ENCODE measurements at places on chromosomes 1 and 21. TPM values are rescaled to one million over a fixed set of nuclear protein-coding genes. Genes with fewer than 3 reads are reported as not detected.

Gene DDAH1
- total RNA-seq, result 10.4 TPM

Gene DMBX1
- not detected for total RNA-seq

Gene FAM177B
- not detected for total RNA-seq

Gene C1QB
- 126 TPM for total RNA-seq

Gene VWA5B1
- not detected for total RNA-seq

Gene DYNLT4
- 1.4 TPM for total RNA-seq

- no peak overlapping the region for H3K27ac ChIP-seq
- no peak overlapping the region for H3K4me3 ChIP-seq
- no peaks in the 10 kb centered on the region for H3K4me1 ChIP-seq
- no peaks in the 10 kb centered on the region for H3K36me3 ChIP-seq
- ATAC-seq, result no peak
These were observed 19.6 kb downstream of the SCMH1 start for GRCh38 chr1:41222496-41222895.

DNA sequence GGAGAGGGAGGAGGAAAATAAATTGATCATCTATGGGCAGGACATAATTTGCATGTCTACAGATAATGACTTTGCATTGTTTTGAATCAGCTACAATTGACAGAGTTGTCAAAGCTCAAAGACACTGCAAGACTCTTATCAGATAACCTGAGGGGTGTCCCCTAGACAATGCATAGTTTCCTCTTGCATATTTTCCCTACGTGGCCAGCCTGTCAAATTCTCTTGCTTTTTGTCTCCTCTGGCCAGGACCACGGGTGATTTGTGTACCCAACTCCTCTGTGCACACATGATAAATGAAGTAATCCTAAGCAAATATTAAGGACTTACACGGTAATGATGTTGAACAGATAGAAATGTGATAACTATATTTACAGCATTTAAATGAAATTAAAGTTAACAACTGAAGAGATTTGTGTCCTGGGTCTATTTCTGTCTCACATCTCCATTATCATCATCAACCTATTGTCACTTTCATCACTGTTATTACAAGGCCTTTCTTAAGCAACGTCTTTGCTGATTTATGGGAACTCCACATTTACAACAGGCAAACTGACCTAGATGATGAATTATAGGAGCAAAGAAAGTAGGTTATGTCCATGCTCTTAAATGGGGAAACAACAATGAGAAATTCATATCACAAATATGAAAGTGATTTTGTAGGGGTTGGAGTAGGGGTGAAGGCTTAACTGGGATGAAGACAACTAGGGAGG lies 18.8 kb downstream of the BATF3 start:
- H3K36me3 ChIP-seq, result no peaks in the 10 kb centered on the region
- no peaks in the 10 kb centered on the region for H3K4me1 ChIP-seq
- no peak overlapping the region for H3K4me3 ChIP-seq

- peaks cover 56% of the 10 kb centered on the region for H3K4me1 ChIP-seq
- H3K27ac ChIP-seq, result no peak overlapping the region
- ATAC-seq, result no peak
- H3K4me3 ChIP-seq, result no peak overlapping the region
- no peaks in the 10 kb centered on the region for H3K27me3 ChIP-seq
These were observed 87.6 kb upstream of the SELENON start for GRCh38 chr1:25712299-25712970.

DNA sequence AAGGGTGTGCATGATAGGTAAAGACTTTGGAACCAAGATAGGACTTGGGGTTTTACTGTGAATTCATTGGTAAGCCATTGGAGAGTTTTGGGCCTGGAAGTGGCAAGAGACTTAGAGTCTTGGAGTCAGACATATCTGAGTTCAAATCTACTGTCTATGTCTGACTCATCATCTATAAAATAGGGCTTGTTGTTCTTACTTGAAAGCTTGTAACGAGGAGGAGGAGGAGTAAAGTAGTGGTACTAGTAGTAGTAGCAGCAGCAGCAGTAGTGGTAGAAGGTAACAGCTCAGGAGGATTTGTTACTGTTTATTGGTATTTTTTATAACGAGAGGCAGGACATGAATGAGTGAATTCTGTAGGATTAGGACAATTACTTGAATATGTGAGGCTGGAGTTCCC lies 62.7 kb downstream of the CACHD1 start:
- no peaks in the 10 kb centered on the region for H3K4me1 ChIP-seq
- no peaks in the 10 kb centered on the region for H3K27me3 ChIP-seq
- no peak overlapping the region for H3K4me3 ChIP-seq
- ATAC-seq, result no peak
- no peak overlapping the region for H3K27ac ChIP-seq

GRCh38 chr1:32240140-32240951 lies 6.7 kb upstream of the FAM167B start:
- peaks cover 12% of the 10 kb centered on the region for H3K4me1 ChIP-seq
- no peaks in the 10 kb centered on the region for H3K27me3 ChIP-seq
- ATAC-seq, result peak; percentile 90
- no peaks in the 10 kb centered on the region for H3K36me3 ChIP-seq

DNA sequence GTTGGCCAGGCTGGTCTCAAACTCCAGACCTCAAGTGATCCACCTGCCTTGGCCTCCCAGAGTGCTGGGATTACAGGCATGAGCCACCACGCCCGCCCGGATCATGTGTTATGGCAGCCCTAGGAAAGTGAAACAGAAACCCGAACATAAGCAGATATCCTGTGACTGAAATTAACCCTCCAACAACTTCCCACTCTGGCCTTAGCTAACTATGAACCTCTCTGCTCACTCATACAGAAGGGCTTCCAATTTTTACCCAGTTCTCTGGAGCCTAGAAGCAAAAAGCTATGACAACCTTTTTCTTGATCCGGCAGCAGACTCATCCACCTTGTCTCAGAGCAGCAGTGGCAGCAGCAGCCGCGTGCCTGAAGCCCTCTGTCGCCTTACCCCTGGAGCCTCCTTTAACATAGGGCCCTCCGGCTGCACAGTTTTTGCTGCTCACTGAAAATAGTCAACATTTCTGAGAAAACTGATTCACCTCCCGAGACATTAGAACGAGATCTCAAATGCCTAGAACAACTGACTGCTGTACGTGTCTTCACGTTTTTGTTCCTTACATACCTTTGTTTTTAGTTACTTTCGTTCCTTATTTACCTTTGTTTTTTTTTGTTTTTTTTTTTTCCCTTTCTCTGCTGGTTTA lies 9.3 kb downstream of the CBR1 start:
- no peaks in the 10 kb centered on the region for H3K36me3 ChIP-seq
- H3K27ac ChIP-seq, result no peak overlapping the region
- H3K4me1 ChIP-seq, result no peaks in the 10 kb centered on the region
- no peak overlapping the region for H3K4me3 ChIP-seq

- no peak for ATAC-seq
- H3K27ac ChIP-seq, result peak overlapping the region; percentile 27
- no peak overlapping the region for H3K4me3 ChIP-seq
- H3K4me1 ChIP-seq, result peaks cover 10% of the 10 kb centered on the region
- H3K27me3 ChIP-seq, result no peaks in the 10 kb centered on the region
These were observed 20.0 kb upstream of the MFN2 start for GRCh38 chr1:11960276-11960675.

DNA sequence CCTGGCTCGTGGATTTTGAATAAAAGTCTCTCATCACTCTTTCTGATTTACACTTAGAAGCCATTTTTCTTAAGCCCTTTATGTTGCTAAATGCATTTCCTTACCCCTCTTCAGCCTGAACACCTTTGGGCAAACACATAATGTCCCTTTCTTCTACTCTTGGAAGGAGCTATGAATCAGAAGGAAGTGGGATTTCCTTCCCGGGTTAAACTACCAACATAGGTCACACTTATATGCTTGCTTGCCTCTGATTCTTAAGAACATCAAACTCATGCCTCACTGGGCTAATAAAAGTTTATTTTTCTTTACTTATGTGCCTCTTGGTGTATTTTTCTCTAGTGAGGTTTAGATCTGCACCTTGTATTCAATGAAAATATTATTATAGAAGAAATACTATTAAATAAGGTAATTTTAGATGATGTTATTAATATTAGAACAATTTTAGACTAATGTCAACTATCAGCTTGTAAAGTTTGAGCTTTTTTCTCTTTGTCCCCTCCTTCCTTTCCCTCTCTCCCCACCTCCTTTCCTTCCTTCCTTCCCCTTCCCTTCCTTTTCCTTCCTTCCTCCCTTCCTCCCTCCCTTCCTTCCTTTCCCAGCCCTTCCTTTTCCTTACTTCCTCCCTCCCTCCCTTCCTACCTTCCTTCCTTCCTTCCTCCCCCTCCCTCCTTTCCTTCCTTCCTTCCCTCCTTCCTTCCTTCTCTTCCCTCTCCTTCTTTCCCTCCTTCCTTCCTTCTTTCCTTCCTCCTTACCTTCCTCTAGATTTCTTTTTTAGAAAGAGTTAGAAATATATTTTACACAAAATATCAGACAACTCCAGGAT lies 66.5 kb upstream of the KCNJ6 start:
- ATAC-seq, result no peak
- H3K4me1 ChIP-seq, result no peaks in the 10 kb centered on the region
- H3K27ac ChIP-seq, result no peak overlapping the region
- H3K27me3 ChIP-seq, result peaks cover 20% of the 10 kb centered on the region
- no peaks in the 10 kb centered on the region for H3K36me3 ChIP-seq
- no peak overlapping the region for H3K4me3 ChIP-seq

GRCh38 chr1:86573763-86574484 lies 27.0 kb downstream of the CLCA4 start:
- no peak for ATAC-seq
- H3K27ac ChIP-seq, result no peak overlapping the region
- H3K4me1 ChIP-seq, result no peaks in the 10 kb centered on the region
- H3K36me3 ChIP-seq, result no peaks in the 10 kb centered on the region

- H3K27me3 ChIP-seq, result peaks cover 15% of the 10 kb centered on the region
- H3K4me3 ChIP-seq, result no peak overlapping the region
- H3K27ac ChIP-seq, result no peak overlapping the region
These were observed 68.2 kb upstream of the BCL9 start for GRCh38 chr1:147472966-147473732.
